ENCODE measurements at places on chromosomes 12 and 14.

DNA sequence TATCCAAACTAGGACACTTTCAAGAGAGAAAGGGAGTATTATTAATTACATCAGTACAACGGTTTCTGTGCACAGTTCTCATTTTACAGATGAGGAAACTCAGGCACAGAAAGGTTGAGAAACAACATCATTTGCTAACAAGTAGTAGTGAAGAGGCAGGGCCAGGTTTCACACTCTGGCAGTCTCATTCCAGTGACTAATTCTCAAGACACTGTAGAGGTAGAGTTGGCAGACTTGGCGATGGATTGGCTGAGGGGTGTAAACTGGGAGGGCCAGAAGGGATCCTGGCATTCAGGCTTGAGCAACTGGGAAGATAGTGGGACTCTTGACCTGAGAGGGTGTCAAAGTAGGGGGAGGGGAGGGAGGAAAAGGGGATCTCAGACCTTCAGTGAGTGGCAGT lies 73.8 kb upstream of the BDKRB2 start:
- DNase-seq = no peak

GRCh38 chr12:42097971-42098370 lies 46.7 kb downstream of the GXYLT1 start:
- peak; percentile 7 for DNase-seq

DNA sequence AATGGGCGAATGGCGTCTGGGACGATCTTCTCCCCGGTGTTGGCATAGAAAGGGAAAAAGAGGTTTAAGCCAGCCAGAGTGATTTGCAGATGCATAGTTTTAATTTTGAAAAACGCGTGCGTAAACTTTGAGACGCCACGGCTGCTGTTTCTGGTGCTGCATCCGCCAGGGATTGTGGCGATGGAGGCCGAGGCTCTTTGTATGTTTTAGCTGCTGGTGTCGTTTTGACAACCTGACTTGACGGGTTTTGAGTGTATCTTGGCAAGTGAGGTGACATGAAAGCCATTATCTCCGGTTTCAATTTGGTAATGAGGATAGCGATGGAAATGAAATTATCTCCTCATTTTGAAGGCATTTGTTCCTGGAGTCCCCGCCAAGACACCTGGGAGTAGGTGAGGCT lies 1.6 kb downstream of the PTGDR start:
- DNase-seq = no peak

GRCh38 chr14:32407130-32407529 lies 78.0 kb downstream of the AKAP6 start:
- no peak for DNase-seq

GRCh38 chr12:3117591-3118015 lies 40.4 kb downstream of the TSPAN9 start:
- DNase-seq = no peak

- DNase-seq = no peak
These were observed 16.9 kb downstream of the PDE6H start for GRCh38 chr12:14989790-14990189.

- DNase-seq = no peak
These were observed 190.7 kb downstream of the BCL11B start for GRCh38 chr14:99081156-99081765.

DNA sequence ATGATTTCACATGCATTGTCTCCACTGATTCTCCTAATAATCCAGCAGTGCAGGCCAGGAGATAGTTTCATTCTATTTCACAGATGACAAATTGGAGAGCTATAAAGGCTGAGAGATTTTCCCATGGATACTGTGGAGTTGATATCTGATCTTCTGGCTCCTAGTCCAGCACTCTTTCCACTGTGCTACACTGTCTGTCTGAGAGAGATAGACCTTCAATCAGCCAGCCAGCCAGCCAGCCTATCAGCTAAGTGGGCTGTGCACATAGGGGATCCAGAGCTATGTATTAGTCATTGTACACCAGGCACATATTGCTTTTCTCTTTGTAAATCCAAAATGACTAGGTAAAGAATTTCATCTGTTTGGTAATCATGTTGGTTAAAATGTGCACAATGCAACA lies 91.8 kb upstream of the ATP2B1 start:
- no peak for DNase-seq

- peak; percentile 100 for DNase-seq
These were observed 189.6 kb downstream of the DUSP6 start for GRCh38 chr12:89162589-89163261.

- DNase-seq = peak; percentile 60
These were observed 25.7 kb downstream of the KLRK1 start for GRCh38 chr12:10363914-10364814.

DNA sequence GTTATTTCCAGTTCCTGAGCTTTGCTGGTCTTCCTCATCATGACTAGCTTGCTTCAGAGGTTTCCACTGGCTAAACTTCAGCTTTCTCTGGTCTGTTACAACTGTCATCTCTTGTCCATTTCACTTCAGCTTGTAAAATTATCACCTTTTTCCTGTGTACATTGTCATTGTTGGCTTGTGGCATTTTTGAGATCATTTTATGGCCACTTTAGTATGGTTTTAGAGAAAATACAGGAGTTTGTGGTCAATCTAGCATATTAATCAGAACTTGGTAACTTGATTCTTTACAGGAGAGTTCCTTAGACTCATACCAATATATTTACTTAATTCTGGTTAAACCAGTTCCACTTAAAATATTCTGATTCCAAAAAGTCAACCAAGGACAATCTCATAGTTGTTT lies 235.9 kb upstream of the KITLG start:
- no peak for DNase-seq

GRCh38 chr12:15230751-15231150 lies 9.5 kb upstream of the RERG start:
- DNase-seq = no peak
